ENCODE measurements at places on chromosomes 6 and 20.

- no peak for DNase-seq
Observed at GRCh38 chr6:163944897-163945296, 530.4 kb downstream of the QKI start.

DNA sequence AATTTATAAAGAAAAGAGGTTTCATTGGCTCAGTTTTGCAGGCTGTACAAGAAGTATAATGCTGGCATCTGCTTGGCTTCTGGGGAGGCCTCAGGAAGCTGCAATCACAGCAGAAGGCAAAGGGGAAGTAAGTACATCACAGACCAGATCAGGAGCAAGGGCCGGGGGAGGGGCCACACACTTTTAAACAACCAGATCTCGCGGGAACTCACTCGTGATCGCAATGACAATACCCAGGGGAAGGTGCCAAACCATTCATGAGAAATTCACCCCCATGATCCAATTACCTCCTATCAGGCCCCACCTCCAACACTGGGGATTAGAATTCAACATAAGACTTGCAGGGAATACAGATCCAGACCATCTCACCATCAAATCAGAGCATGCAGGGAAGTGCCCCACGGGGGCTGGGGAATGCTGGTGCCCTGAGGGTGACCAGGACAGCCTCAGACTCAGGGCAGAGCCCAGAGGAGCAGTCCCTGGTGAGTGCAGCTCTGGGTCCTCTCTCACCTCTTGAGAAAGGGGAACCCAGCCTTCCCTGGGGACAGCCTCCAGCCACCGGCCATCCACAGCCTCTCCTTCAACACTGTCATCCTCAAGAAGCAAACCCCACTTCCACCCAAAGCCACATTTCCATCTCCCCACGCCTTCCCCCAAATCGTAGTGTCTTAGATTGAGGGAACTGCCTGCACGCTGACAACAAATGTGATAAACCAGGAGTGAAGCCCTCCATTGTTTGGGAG is 80.7 kb downstream of the ANKRD60 start:
- no peak for DNase-seq

GRCh38 chr6:69768664-69769063 is 28.1 kb downstream of the LMBRD1 start:
- peak; percentile 3 for DNase-seq

GRCh38 chr6:15627821-15628220 is 35.0 kb downstream of the DTNBP1 start:
- DNase-seq = peak; percentile 28

DNA sequence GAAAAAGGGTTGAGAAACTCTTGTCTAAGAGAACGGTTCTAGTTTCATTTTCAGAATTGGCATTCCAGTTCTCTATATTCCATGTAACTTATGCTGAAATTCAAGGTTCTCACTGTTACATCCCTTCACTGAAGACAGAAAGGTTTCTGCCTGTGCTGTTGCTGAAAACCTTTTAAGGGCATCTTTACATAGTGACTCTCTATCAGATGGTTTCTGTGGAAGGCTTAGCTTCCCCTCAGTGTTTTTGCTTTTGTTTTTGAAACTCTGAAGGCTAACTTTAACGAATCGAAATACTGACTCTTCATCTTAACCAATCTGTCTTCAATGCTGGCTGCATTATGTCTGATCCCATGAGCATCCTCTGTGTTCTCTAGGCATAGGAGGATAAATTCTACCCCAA is 1286.2 kb upstream of the EYS start:
- no peak for DNase-seq

GRCh38 chr6:26556263-26557070 is 18.3 kb downstream of the HMGN4 start:
- peak; percentile 93 for DNase-seq

DNA sequence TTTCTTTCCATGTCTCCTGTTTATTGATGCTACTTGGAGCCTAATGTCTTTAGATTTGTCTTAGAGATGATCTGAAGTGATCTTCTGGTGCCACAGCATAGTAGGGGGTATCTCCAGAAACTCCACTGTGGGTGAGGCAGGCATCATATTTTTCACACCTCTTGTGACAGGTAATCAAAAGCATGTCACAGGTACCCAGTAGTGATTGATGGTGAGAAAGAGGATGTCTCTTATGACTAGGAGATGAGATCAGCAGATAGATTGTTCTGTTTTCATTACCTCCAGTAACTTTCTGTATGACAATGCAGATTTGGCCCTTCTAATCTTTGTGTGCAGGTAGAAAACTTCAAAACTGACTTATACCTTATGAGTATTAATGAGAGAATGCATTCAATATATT is 13.5 kb downstream of the NCOA7 start:
- no peak for DNase-seq

DNA sequence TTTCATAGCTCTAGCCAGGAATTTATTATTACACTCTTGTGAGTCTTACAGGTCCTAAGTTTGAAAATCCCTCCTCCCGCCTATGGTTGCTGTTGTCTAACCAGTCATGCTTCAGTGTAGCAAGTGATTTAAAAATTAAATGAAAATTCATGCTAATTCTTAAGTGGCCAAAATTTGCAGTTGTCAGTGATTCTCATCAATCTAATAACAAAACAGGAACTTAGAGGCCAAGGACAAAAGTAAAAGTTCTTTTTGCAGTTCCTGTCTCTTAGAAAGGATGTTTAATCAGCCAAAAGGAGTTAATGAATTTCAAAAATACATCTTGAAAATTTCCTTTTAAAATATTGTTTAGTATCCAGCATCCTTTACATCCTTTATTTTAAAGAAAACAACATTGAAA is 36.3 kb downstream of the VTA1 start:
- no peak for DNase-seq

DNA sequence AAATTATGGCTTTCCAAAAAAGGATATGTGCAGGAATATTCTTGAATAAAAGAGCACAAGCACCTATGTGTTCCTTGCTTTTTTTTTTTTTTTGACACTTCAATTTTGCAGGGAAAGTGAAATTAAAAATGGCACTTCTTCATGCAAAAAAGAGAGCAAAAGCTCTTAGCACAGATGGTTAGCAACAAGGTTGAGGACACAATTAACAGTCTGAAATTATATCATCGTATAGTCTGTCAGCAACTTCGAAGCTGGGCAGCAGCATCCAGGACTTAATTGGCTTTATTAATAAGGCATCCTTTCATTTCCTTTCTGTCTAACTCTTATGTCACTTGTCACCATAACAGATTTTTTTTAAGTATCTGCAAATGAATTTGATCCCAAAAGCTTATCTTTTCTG is 122.6 kb downstream of the FUT9 start:
- DNase-seq = no peak

- no peak for DNase-seq
Observed at GRCh38 chr6:49576618-49577017, 26.1 kb downstream of the C6orf141 start.

- DNase-seq = no peak
Observed at GRCh38 chr6:111096246-111096645, 8.9 kb downstream of the SLC16A10 start.

DNA sequence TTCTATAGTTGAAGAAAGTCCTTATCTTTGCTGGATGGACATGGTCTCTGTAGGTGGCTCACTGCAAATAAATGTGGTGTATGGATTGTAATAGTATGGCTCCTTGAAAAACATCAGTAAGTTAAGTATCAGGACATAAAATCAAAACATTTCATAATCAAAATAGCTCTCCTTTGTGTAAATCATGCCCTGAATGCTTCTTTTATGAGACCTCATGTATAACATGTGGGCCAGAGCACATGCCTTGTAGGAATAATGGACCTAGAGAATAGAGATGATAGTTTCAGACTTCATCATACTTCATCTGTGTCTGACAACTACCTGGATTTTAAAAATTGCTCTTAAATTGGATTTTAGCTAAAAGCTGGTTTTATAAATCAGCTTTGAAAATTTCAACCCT is 159.9 kb downstream of the ASCC3 start:
- no peak for DNase-seq

- DNase-seq = no peak
Observed at GRCh38 chr6:168208854-168209253, 110.7 kb downstream of the DACT2 start.

GRCh38 chr6:170034294-170034693 is 256.6 kb downstream of the DLL1 start:
- no peak for DNase-seq

GRCh38 chr20:11989018-11989771 is 71.5 kb downstream of the BTBD3 start:
- no peak for DNase-seq

GRCh38 chr6:16837217-16837972 is 76.1 kb upstream of the ATXN1 start:
- DNase-seq = no peak

- DNase-seq = peak; percentile 90
Observed at GRCh38 chr6:125104425-125104824, 49.1 kb upstream of the TPD52L1 start.

GRCh38 chr6:129744201-129744879 is 34.4 kb upstream of the ARHGAP18 start:
- DNase-seq = peak; percentile 61

DNA sequence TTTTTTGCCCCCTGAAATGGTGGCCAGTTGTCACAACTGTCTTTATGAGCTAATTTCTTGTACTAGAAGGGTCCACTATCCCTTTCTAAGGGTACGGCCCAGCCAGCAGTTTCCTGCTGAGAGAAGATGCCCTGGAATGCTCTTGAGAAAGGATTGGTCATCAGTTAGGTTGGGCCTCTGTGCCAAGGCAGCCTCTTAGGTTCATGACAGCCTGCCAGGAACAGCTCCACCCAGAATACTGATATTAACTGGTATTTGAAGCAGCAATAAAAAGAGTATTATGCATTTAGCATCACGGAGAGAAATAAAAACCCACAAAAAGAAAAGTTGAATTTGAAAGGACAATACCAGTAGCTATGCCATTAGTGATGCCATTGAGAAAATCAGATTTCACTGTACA is 9.0 kb upstream of the HINT3 start:
- peak; percentile 41 for DNase-seq

DNA sequence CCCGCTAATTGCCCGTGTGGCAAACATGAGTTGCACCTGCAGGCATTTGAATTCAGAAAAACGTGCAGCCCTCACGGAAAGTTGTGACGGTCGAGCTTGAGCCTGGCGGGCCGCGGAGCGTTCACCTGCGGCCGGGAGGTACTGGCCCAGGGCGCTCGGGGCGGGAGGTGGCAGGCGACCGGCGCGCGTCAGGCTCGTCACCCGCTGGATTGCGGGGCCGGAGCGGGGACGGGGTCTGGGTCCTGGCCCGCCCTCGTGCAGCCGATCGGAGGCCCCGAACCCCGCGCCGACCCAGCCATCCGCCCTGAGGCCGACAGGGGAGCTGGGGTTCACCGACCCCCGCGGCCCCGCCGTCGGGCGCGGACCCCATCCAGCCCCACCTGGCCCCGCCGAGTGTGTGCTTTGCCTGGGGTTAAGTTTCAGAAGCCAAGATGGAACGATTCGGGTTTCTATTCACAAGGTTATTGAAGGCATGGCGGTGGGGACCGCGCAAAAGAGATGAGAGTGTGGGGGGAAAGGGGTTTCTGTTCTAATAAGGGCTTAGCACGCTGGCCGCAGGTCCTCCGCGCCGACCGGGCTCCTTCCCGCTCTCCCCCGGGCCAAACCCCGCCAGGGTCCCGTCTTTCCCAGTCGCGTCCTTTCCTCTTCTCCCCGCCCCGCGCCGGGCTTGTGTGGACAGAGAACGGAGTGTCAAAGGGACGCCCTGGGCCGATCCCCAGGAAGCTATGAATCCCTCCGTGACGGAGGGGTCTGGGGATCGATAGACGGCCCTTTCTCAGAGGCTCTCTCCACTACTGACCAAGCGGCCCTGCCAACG is 1.6 kb upstream of the HEY2 start:
- no peak for DNase-seq

- DNase-seq = peak; percentile 39
Observed at GRCh38 chr20:11852811-11853210, 64.9 kb upstream of the BTBD3 start.

DNA sequence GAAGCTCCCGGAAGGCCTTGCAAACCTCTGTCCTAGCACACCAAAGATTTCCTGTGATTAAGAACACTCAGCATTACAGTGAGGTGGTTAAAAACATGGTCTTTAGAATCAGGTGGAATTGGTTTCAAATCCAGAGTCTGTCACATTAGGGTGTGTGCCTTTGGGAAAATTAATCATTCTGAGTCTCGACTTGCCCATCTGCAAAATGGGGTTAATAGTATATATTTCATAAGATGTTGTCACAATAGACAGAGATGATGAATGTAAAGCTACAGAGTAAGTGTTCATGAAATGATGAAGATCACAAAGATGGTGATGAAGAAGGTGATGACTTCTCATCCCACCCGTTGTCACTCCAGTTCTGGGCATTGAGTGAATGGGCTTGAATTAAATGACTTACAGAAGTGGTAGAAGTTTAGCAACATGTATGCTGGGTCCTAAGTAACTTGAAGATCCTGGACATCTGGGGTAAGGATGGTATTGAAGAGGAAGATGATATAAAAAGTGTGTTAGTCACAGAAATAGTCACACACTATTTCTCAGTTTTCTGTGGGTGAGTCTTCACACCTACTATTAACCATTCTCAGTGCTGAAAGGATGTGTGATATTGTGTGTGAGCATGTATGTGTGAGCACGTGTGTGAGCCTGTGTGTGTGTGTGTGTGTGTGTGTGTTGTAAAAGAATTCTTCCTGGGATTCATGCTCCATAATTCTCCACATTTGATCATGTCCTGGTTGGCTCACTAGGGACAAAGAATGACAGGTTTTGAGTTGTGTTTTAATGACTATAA is 28.0 kb upstream of the NEDD9 start:
- DNase-seq = no peak

DNA sequence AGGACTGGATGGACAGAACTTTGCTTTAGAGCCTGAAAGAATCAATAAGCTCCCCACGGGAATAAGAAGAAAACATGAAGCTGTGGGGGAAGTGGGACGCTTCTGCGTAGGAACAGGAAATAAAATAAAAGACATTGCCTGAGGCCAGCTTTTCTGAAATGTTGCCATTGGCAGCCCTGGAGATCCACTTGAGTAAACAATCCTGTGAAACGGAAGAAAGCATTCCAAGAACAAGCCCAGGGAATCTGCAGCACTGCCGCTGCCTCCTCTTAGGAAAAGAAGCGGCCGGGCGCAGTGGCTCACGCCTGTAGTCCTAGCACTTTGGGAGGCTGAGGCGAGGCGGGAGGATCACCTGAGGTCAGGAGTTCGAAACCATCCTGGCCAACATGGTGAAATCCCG is 182.3 kb upstream of the RALGAPA2 start:
- DNase-seq = no peak

GRCh38 chr20:63500151-63500901 is 1.4 kb upstream of the EEF1A2 start:
- no peak for DNase-seq

DNA sequence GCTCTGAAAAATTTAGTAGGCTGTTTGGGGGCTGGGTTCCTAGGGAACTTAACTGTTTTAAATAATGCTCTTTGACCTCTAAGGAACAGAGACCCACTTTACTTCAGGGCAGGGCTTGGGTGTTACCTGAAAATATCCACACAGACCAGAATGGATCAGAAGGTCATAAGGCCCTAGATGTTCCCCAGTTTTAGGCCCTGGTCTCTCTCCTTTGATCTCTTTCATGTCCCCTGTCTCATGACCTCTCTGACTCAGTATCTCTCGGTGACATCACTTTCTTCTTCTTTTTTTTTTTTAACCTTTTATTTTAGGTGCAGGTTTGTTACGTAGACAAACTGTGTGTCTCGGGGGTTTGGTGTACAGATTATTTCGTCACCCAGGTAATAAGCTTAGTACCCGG is 272.1 kb upstream of the SGK1 start:
- DNase-seq = no peak

GRCh38 chr20:16004108-16004854 is 569.0 kb downstream of the KIF16B start:
- no peak for DNase-seq
